ENCODE measurements at places on chromosomes 4 and X.

DNA sequence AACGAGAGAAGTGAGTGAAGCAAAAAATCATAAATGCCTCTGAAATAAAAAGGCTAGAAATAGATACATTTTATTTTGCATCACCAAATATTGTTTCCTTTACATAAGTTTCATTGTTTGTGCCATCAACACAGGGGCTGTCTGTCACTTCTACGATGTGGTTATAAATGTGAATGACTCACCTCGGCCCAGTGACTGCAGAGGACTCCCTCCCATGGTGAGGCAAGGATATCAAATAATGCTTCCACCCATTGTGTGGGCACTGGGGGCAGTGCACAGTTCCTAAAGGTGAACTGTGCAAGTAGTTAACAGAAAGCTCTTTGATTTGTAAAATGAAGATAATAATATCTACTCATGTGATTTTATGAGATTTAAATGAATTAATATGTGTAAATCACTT is 230.3 kb upstream of the NEIL3 start:
- no peak for DNase-seq

DNA sequence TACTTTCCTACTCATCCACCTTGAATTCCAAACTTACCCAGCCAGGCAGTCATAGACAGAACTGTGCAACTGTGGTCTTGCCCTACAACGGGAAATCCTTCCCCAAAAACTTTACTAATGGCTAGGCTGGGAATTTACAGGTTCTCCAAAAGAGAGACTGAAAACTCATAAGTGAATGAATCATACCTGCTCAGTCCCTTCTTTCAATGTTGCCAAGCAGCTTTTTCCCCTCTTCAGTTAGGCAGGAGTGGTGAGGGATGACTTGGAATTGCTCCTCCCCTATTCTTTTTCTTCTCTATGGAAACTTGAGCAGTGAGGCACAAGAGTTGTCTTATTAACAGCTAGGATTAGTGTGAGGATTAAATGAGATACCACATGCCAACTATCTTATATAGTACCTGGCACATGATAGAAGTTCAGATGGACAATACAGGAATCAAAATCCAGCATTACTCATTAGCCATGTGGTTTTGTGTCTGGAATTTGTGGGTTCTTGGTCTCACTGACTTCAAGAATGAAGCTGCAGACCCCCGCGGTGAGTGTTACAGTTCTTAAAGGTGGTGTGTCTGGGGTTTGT is 105.9 kb downstream of the TEX13A start:
- no peak for DNase-seq

- DNase-seq: no peak
Observed at GRCh38 chr4:146288193-146288592, 73.9 kb downstream of the REELD1 start.

DNA sequence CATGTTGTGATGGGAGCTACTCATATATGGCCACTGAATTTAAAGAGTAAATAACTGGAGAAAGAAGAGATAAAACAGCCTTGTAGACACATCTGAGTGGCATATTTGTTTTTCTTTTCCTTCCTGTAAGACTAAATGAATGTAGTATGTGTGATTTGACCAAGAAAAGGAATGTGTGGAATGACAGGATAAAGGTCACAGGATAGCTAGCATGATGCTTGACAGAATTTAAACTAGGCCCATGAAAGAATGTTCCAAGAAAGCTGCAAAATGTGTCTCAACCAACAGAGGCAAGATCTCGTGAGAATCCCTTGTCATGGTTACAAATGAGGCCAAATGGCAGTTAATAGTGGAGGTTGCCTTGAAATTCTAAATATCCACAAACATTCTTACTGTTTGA is 137.0 kb downstream of the KCNIP4 start:
- DNase-seq: no peak

GRCh38 chr4:165814256-165815020 is 58.6 kb upstream of the TLL1 start:
- no peak for DNase-seq

GRCh38 chr4:121239951-121240350 is 75.8 kb upstream of the TNIP3 start:
- no peak for DNase-seq

GRCh38 chr4:24516926-24517325 is 67.4 kb downstream of the DHX15 start:
- no peak for DNase-seq

DNA sequence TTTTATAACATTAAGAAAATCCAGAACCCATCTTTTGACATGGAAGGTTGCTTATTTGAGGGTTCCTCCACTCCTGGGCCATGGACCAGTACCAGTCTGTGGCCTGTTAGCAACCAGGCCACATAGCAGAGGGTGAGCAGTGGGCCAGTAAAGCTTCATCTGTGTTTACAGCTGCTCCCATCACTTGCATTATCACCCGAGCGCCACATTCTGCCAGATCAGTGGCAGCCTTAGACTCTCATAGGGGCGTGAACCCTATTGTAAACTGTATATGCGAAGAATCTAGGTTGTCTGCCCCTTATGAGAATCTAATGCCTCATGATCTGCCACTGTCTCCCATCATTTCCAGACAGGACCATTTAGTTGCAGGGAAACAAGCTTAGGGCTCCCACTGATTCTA is 58.6 kb downstream of the NDST4 start:
- no peak for DNase-seq

DNA sequence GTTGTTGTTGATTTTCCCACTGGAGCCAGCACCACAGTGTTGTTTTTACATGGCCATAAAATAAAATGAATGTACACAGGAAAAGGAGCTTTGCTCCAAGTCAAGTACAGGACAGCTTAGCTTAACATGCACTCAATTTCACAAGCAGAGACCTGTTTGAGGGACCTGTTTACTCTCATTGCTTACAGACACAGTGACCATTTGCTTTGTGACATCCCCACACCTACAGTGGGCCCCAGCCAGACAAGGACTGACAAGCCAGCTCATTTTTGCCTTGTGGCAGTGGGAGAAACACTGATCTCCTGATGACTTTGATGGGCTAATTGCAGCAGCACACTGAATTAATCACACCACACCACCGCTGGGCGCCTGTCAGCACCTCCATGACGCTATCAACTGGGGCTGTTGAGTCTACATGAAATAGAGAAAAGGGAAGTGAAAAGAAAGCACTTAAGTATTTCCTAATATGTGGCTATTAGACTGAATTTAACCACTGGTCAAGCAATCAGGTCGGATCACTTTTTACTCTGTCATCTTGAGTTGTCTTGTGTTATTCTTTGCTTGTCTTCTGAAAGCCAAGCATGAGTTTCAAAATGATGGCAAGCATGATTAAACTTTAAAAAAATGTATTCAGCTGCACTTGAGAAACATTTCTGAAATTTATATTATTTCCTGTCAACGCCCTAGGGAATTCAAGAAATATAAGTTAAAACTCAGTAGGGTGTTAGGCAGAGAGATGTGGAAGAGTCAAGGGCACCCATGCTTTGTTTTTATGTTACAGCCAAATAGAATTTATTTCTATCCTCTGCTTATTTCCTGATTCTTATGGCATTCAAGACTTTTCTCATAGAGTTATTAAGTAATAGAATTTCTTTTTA is 557.7 kb downstream of the RAB28 start:
- DNase-seq: no peak

- no peak for DNase-seq
Observed at GRCh38 chr4:38989487-38989886, 42.7 kb downstream of the TMEM156 start.

DNA sequence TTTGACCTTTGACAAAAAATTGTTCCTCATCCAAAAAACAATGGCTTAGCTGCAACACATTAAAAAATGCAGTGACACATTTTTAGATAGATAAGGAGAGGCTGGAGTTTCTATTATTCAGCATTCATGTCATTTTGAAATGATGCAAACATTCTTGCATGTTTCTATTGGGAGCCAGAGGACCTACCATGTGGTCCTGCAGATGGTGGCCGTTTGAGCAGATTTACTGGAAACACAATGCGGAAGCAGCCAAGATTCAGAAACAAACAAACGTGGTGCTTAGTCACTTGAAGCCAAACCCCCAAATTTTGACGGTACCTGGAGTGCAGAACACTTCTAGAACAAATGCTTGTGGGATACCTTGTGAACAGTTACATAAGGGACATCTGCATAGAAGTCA is 456.7 kb downstream of the PCDH18 start:
- DNase-seq: no peak

- DNase-seq: no peak
Observed at GRCh38 chr4:150415213-150415612, 166.7 kb upstream of the MAB21L2 start.

DNA sequence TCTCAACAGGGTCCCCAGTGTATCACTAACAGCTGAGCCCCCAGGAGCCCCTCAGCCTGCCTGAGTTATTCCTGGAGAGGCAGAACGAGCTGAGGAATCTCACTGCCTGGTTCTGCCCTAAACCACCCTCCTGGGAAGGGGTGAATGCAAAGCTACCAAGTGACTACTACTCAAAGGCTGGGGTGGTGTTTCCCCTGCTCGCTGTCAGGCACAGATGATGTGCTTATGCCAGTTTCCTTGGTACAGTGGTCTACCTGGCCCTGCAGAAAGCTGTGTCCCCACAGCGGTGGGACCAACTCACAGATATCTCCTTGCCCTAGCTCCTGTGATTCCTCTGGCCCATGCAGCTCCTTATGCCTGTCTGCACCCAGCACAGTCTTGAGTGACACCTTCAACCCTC is 35.4 kb upstream of the ASMTL start:
- DNase-seq: no peak

GRCh38 chr4:143224255-143224654 is 39.5 kb downstream of the USP38 start:
- DNase-seq: no peak

GRCh38 chrX:77298296-77298695 is 148.9 kb upstream of the FGF16 start:
- DNase-seq: no peak

GRCh38 chrX:14056206-14056605 is 26.5 kb upstream of the GEMIN8 start:
- no peak for DNase-seq

GRCh38 chr4:18917689-18918088 is 896.1 kb upstream of the LCORL start:
- no peak for DNase-seq

DNA sequence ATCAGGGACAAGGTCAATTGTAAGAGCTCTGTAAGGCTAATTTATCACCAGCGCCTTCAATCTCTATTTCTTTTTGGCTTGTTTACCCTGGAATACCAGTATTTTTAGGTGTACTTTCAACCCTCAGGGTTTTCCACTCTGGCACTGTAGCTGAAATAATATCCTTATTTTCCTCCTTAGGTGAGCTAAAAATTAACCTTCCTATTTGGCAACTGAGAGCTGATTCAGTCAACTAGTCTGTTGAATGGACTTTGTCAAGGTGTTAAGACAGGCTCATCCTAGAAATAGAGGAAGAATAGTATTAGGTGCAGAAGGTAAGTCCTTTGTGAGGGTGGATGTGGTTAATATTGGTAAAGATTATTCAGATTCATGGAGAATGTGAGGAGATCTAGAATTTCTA is 101.3 kb upstream of the BANK1 start:
- DNase-seq: no peak

DNA sequence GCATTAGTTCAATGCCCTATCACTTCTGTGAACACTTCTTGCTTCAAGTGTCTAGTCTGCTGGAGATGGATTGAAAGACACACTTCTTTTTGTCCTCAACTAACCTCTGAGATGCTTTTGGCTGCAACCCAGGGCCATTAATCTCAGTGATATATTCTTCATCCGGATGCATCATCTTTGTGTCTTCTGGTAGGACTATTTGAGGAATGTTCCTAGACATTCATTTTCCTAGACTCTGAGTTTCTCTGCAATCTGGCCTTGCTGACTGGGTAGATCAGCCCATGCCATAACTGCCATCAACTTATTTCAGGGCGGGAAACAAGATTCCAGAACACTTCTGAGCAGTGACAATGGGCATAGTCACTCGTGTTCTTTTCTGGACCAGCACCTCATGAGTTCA is 329.4 kb downstream of the PDGFC start:
- DNase-seq: no peak

- DNase-seq: no peak
Observed at GRCh38 chr4:6674500-6675149, 19.1 kb upstream of the S100P start.

DNA sequence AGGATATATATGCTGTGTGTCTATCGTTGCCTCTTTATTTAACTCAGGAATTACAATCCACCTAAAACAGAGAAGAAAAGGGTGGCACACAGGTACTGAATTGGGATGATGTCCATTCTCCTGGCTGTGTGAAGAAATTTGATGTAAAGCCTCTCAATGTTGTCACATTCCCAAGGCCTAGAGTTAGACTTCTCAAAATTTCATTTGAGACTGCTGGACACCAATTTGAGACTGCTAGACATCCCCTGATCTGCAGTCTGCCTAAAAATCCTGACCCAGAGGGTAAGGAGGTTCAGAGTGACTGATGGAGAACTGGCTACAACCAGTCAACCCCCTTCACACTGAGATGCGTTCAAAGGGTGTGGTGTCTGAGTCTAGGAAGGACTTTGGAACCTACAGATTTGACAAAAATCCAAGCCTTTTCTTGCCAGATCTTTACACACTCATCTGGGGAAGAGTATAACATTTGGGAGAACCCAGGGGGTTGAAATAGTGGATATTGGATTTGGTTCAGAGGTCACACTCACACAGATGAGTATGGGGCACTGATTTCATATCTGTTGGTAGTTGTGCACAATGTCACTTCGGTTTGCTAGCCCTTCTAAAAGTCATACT is 4.9 kb upstream of the PRDM8 start:
- no peak for DNase-seq

GRCh38 chr4:124703154-124703553 is 9.4 kb downstream of the ANKRD50 start:
- no peak for DNase-seq

GRCh38 chr4:87078987-87079486 is 141.4 kb downstream of the KLHL8 start:
- no peak for DNase-seq

GRCh38 chr4:158865520-158866177 is 96.8 kb downstream of the FNIP2 start:
- DNase-seq: no peak

GRCh38 chr4:10173754-10174749 is 57.5 kb upstream of the WDR1 start:
- no peak for DNase-seq

DNA sequence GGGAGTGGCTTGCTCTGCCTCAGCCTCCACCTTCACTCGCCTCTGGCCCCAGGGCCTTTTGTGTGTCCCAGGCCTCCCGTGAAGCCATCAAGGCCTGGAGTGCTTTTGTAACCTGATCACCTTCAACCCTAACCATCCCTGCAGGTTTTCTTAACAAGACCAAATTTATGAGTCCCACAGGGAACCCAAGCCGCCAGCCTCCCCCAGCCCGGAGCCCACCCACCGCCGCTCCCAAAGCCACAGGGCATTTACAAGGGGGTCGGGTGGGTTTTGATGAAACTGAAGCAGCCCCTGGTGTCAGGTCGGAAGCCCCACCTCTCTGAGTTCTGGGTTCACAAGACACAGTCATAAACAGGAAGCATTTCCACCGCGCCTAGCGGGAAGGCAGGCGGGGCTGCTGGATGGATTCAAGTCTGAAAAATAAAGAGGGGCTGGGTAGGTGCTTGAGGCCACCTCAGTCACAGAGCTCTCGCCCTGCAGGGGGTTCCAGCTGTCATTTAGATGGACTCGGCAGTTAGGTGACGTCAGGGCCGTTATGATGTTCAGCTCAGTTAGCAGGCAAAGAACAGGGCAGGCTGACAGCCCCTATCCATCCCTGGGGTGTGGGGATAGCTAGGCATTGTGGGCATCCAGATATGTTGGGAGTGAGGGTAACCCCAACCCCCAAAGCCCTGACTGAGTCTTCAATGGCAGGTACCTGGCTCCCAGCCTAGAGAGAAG is 128.5 kb downstream of the BCOR start:
- no peak for DNase-seq

Data from stimulated activated CD8-positive, alpha-beta memory T cell treated with anti-CD3 and anti-CD28 coated beads, Interleukin-7, amount 100 ng/mL, for 1 hour (primary cell).